ENCODE measurements at places on chromosomes 11 and 22.

- DNase-seq = no peak
Observed at GRCh38 chr11:37666960-37667359, 1068.9 kb upstream of the RAG2 start.

GRCh38 chr22:47340851-47341436 is 578.5 kb downstream of the TBC1D22A start:
- no peak for DNase-seq

DNA sequence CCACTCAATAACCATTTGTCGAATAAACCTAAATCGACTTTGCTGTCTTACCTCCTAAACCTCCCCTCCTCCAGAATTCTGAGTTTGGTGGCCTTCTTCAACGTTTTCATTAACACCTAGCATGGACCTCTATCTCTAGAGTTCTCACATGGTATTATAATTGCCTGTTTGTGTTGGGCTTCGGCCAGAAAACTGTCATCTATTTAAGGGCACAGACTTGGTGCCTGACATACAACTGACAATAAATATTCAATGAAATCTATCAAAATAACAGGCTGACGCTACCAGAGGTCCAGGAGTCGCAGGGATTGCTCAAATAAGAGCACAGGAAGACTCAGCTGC is 687 bp downstream of the ALKBH8 start:
- DNase-seq = no peak

DNA sequence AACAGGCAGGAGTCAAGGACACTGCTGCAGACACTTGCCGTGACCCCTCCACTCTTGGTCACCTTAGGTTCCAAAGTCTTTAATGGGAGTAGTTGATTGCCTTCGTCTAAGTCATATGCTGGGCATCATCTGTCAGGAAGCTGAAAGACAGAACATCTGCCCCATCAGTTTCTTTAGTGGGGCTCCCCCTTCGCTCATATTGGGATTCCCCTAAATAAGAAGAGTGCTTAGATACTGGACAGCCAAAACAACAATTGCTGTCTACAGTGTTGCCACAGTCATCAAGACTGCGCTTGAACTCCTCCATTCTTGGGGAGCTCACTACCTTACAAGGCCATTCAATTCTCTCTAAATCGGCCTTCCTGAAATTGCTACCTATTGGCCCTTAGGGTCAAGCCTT is 58.5 kb downstream of the UBASH3B start:
- DNase-seq = peak; percentile 46

GRCh38 chr11:126192361-126192760 is 19.1 kb downstream of the RPUSD4 start:
- no peak for DNase-seq

- DNase-seq = no peak
Observed at GRCh38 chr22:34019190-34019845, 99.0 kb upstream of the LARGE1 start.

DNA sequence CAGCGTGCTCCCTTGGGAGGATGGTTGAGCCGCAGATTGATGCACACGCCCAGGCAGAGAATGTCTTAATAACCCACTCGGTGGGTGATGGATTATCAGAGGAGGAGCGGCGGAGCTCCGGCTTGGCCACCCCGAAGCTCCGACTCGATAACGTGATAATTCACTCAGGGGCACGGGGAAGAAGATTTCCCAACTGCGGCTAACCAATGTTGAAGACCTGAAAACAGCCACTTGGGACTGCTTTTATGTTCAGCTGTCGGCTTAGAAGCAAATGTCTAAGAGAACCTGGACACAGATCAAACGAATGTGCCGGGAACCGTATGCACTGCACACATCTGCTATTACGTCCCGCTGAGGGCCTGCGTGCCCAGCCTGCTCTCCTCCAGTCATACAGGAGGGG is 206.8 kb upstream of the CADM1 start:
- no peak for DNase-seq

DNA sequence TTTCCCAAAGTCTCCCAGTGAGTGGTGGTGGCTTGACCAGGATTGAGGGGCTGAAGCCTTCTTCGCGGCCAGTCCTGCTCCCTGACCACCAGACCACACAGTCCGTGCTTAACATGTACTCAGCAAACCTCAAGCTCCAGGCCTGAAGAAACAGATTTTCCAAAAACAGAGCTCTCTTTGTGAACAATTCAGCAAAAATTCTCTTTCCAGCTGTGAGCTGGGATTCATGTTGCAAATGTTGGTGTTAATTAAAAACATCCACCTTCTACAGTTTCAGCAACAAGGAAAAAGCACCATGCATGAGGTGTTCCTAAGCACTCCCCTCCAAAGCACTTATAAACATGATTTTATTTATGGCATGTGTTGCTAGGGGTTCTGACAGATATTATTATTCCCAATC is 129.5 kb downstream of the ETS1 start:
- DNase-seq = no peak

DNA sequence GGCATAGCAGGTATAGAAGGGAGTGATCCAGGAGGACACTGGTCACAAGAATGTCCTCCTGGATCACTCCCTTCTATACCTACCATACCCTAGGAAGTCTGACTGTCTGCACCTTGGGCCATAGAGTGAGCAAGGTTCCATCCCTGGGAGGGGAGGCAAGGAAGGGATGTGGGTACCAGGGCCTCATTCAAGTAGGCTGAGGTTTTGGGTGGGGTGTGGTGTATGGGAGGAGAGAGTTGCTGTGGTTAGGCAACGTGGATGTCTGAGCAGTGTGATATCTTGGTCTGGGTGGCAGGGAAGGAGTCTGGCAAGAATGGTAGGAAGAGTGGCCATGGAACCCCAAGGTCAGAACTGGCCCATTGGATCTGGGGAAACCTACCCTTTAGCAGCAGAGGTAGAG is 13.2 kb downstream of the PPFIBP2 start:
- DNase-seq = peak; percentile 42

GRCh38 chr11:76263166-76263565 is 56.9 kb upstream of the WNT11 start:
- no peak for DNase-seq

- no peak for DNase-seq
Observed at GRCh38 chr11:72821221-72821919, 7.2 kb downstream of the ATG16L2 start.

GRCh38 chr11:75743711-75744563 is 24.6 kb upstream of the DGAT2 start:
- DNase-seq = no peak

- peak; percentile 8 for DNase-seq
Observed at GRCh38 chr11:7577291-7578190, 63.7 kb downstream of the PPFIBP2 start.

DNA sequence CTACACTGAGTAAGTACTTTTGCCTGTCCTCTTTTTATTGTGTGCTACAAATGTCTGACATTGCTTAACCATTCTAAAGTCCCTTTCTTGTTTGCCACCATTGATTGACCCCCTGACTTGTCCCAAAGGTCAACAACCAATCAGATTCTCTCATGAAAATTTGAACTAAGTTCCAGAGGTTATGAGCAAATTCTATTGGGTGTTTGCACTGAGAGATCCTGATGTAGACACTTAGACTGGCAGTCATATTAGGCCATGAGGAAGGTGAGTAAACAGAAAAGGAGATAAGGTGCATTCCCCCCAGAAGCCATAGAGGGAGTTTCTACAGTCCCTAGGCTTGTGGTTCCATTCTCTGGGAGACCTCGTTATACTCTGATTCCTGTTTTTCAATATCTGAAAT is 101.3 kb upstream of the E2F8 start:
- no peak for DNase-seq

- DNase-seq = peak; percentile 50
Observed at GRCh38 chr22:40436505-40437431, 66.4 kb downstream of the SGSM3 start.

GRCh38 chr11:90556606-90557005 is 333.8 kb upstream of the CHORDC1 start:
- no peak for DNase-seq

GRCh38 chr11:124193221-124194010 is 10.3 kb downstream of the OR10D3 start:
- DNase-seq = no peak

DNA sequence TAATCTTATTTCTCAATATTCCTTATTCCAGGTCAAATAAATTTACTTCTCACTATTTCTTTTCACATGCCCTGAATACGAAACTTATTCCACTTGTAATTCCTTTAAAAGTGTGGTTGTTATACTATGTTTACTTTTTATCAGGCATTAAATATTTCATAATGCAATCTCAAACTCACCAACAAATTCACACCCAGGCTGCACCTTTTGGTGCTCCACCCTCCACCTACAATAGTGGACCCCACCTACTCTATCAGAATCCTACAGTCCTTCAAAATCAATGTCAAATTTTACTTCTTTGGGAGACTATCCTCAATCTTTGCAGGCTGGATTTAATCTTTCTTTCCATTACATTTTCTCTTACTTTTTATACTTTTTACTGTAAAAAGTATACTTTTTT is 65.9 kb upstream of the MTMR2 start:
- no peak for DNase-seq

GRCh38 chr11:128878455-128878854 is 11.4 kb upstream of the KCNJ1 start:
- no peak for DNase-seq

DNA sequence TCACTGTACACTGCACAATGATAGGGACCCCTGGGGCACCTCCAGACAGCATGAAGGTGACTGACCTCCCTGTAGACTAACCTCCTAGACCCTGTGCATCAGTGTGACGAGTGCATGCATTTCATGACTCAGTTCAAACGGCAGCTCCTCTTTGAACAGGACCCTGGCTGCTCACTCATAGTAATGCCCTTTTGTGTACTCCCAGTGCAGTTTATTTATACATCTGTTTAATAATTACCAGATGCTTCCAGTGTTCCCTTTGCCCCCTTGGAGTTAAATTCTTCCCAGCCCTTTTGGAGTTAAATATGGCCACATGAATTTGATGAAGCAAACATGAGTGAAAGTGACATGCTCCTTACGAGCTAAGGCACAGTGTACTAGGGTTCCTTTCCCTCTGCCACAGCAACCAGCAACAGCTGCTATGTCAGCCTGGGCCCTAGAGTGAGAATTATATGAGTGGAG is 72.4 kb downstream of the PANX1 start:
- DNase-seq = no peak

DNA sequence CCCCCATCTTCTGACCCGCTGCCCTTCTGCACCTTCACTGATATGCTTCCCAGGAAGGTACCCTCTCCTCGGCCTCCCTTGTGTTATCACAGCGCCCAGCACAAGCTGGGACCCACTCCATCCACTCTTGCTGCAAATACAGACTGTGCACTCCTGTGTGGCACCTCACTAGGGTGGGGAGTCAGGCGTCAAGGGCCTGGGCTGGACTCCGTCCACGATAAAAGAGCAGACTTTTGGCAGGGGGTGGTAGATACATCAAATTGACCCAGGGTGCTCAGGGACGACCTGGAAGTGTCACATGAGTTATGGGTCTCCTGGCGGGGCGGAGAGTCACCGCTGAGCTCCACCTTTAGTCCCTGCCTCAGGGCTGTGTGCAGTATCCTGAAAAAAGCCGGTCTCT is 908 bp downstream of the TRPM5 start:
- no peak for DNase-seq

GRCh38 chr11:74203966-74204365 is 32.9 kb downstream of the PPME1 start:
- DNase-seq = no peak

DNA sequence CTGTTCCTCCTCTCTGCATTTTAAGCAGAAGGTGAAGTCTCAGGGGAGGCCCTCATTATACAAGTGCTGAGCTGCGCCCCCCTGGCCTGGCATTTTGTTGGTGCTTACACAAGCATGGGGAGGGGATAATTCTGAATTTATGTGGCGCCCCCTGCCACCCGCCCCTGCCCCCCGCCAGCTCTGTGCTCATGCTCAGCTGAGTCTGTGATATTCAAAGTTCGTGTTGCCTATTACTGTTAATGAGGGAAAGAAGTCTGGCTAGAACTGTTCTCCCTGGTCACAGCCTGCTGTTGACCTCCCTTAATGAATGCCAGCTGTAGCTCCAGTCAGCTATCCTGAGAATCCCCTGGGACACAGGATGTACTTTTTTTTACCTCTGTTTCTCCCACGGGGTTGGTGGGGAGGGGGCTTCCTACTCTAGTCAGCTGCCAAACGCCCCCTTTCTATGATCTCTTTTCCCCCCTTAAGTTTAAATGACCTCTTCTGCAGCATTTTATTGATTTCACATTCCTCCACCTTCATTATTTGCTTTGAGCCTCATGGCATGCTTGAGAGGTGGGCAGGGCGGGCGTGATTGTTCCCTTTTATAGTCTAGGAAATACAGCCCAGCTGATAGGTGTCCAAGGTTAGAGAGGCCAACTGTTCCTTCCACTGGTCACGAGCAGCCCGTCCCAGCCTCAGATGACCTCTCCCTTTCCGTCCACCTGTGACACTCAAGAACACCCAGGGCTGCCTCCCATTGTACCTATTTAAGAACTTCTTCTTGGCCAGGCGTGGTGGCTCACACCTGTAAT is 12.2 kb downstream of the USP2 start:
- no peak for DNase-seq

DNA sequence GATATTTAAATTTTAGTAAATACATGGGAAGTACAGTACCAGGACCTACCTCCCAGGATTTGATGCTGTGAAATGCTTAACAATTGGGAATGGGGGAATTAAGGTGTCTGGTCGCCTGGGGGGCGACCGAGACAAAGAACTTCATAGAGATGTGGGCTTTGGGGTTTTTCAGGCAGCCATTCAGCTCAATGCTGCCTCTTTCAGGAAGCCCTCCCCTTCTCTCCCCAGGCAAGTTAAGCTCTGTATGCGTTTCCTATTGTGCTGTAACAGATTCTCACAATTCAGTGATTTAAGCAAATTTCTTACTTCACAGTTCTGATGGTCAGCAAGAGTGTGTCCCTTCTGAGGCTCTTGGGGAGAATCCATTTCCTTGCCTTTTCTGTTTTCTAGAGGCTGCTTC is 53.8 kb downstream of the KIAA1671 start:
- DNase-seq = no peak

GRCh38 chr11:36744375-36745168 is 146.5 kb upstream of the RAG2 start:
- peak; percentile 82 for DNase-seq

GRCh38 chr11:67300756-67301312 is 2.5 kb upstream of the SSH3 start:
- DNase-seq = no peak

DNA sequence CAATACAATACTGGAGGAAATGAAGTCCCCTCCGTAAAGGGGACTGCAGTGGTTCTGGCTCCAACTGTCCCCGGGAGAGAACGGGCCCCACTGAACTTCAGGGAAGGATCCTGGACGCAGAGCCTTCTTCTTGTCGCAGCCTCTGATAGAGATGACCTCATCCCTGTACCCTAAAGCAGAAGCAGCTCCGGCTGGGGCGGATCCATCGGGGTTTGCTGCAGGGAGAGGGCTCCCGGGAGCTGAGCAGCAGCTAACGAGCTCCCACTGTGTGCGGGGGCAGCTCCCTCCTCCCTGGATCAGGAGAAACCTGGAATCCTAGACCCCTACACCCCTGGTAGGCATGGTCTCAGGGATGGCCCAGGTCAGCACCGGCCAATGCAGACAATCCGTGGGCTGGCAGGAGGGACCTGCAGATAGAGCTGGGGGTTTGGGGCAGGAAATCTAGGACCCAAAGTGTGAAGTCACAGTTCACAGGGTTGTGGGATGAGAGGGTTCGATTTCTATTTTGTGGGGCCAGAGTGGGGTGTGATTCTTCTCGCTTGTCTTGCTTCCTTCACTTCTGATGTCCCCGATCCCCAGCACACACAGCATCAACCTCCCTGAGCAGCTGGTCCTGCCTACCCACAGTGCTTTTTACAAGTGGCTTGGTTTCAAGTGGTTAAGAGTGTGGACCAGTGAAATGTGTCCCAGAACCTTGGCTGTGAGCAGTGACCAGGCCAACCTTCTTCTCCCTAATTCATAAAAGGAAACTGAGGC is 12.9 kb downstream of the KIAA0930 start:
- DNase-seq = no peak

GRCh38 chr22:39290724-39291161 is 28.7 kb downstream of the RPL3 start:
- no peak for DNase-seq
